ENCODE measurements at places on chromosomes 3 and 15.

GRCh38 chr15:69480932-69481331 is 28.3 kb downstream of the RPLP1 start:
- no peak for DNase-seq

DNA sequence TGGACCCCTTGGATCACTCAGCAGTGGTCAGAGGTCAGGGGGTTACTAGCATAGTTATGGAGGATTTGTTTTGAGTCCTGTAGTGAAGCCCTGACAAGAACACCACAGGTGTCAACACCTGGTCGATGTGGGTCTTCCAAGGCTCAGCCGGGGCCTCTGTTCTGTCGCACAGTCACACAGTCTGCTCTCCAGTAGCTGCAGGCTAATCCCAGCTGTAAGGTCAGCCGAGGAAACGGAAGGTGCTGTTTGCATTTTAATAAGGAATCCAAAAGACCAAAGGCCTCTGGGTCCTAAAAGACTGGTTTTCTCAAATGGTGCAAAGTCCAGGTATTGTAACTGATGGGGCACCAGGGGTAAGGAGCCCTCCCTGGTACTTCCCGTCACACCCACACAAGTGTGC is 71.7 kb downstream of the RPLP1 start:
- no peak for DNase-seq

- no peak for DNase-seq
These were observed 29.2 kb downstream of the SLC6A11 start for GRCh38 chr3:10845001-10845761.

GRCh38 chr3:43400167-43400566 is 113.8 kb downstream of the SNRK start:
- DNase-seq: no peak

GRCh38 chr3:194089357-194090177 is 46.4 kb upstream of the HES1 start:
- peak; percentile 39 for DNase-seq

GRCh38 chr15:45307230-45307924 is 55.3 kb downstream of the SLC28A2 start:
- DNase-seq: peak; percentile 74

- DNase-seq: no peak
These were observed 33.6 kb downstream of the GPR171 start for GRCh38 chr3:151169262-151169947.

DNA sequence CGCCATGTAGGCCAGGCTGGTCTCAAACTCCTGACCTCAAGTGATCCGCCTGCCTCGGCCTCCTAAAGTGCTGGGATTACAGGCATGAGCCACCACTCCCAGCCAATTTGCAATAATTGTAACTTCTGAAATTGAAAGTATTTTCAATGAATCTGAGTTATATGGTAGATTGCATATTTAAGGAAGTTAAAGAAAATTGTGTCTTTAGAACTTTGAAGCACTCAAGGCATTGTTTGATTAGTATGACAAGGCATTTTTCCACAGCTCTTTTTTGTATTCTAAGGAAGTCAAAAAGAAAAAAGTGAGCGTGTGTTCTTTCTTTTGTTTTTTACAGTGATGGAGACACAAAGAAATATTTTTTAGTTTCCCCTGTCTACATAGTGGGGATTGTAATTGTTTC is 15.7 kb upstream of the RPLP1 start:
- no peak for DNase-seq

GRCh38 chr15:41585127-41586047 is 26.4 kb downstream of the TYRO3 start:
- peak; percentile 64 for DNase-seq

GRCh38 chr15:29438703-29439055 is 169.1 kb upstream of the NSMCE3 start:
- no peak for DNase-seq

DNA sequence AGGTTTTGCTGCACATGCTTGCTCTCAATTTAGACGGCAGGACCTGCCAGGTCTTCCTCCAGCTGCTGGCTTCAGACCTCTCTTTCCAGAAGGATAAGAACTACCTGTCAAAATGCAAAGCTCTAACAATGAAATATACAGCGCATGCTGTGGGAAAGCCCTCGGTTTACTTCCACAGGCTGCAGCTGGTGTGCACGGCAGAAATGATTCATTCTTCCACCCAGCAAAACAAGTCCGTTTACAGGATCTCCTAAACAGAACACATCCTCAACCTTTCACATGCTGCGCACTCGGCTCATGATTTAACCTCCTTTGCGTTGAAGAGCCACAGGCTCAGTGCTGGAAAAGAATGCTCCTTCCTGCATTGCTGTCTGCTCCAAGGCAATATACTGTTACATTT is 92.4 kb upstream of the WNT5A start:
- DNase-seq: peak; percentile 38

GRCh38 chr15:38216763-38217162 is 35.9 kb upstream of the SPRED1 start:
- DNase-seq: no peak

DNA sequence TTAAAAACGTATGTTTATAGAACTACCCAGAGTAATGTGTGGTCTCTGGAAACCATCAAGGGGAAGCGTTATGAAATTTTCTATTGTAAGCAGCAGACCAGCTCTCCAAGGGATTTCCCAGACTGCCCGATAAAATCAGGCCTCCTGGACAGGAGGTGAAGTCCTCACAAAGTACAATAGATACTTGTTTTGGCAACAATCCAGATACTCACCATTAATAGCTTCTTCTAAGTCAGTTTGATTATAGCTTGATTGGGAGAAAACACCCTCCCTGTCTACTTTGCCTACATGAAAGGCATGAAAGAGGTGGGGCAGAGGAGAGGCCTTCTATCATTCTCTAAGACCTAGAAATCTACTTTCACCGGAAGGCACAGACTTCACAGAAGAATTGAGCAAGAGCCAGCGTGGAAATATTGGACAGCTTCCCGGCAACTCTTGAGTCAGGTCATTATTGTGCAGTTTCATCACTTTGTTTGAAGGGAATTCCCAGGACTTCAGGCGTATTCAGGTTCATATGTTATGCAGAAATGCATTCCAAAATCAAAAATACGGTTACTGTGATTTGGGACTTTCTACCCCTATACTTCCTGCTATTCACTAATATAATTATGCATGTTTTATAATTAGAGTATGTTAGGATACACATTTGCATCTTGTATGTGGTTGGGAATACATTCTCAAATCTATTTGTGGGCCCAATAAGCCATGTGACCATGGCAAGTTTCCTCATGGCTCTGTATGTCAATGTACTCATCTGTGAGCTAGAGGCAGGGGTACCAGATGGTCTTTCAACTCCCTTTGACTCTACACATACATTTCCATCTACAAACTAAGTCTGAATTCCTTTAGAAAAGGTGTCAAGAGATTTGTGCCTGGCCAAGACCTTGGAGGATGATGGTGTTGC is 103.5 kb downstream of the CD47 start:
- peak; percentile 97 for DNase-seq

DNA sequence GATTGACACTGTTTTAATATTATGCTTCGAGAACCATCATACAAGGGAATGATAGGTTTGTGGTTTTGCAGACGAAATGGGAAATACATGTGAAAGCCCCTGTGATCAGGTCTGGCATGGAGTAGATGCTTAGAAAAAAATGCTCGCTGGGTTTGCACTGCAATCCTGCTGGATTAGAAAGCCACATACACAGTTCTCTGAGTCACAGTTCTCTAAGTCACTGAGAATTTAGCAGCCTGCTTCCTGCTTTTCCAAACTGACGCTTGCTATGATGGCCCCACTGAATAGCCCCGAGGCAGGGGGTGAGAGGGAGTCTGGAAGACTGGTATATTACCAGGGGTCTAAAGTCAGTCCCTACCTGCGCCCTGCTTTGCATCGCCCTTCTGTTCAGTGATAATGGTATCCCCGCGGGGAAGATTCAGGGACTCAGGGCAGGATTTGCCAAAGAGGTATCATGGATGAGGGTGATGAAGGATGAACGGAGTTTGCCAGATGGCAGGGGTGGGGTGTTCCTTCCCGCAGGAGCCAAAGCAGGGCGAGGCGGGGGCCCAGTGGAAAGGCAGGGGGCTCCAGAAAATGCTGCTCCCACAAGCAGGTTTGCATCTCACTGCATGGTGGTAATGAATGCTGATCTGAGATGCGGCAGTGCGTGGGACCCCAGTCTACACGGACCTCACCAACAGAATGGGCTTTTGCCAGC is 82.3 kb downstream of the IQSEC1 start:
- DNase-seq: no peak

DNA sequence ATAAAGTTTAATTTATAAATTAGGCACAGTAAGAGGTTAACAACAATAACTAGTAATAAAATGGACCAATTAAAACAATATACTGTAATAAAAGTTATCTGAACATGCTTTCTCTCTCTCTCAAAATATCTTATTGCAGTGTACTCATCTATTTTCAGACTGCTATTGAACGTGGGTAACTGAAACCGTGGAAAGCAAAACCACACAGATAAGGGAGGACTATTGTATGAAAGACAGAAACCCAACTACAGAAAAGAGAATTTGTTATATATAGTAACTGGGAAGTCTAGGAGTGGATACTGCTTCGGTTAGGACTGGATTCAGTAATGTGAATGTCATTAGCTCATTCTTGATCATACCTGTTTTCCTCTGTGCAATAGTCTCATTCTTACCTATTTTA is 119.3 kb upstream of the DAZL start:
- DNase-seq: peak; percentile 7

GRCh38 chr15:70867911-70868467 is 14.0 kb upstream of the LARP6 start:
- no peak for DNase-seq

DNA sequence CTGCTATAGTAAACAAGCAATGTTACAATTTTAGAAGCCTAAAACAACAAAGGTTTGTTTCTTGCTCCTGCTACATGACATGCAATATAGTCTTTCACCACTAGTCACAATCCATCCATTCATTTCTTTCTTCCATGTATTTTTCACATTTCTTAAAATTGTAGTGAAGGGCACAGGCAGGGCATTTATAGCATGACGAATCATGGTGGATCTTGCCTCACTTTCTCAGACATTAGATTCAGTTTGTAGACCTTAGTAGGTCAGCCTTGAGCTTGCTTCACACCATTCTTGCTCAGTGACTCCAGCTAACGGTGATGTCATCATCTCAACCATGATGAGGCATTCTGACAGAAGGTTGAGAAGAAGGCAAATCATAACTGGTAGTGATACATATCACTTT is 546.8 kb downstream of the TBL1XR1 start:
- DNase-seq: no peak

GRCh38 chr3:129211772-129212171 is 28.1 kb upstream of the CNBP start:
- DNase-seq: peak; percentile 12

DNA sequence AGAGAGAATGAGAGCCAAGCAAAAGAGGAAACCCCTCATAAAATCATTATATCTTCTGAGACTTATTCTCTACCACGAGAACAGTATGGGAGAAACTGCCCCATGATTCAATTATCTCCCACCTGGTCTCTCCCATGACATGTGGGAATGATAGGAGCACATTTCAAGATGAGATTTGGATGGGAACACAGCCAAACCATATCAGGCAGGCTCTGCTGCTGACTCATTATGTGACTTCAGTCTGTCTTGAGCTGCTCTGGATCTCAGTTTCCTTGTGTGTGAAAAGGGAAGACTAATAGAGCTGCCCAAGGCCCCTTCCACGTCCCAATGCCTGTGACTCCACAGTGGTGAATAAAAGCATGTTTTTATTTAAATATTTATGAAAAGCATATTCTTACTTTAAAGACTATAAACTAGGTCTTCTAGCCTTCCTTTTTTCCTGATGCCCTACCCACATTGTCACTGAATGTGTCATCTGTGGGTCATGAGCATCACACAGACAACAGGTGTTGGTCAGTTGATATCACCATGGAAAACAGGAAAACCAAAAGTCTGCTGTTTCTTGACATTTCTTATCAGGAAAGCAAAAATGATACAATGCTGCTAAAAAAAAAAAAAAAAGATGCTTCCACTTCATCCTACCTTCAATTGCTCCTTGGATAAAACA is 96.0 kb upstream of the PPP2R3A start:
- no peak for DNase-seq

DNA sequence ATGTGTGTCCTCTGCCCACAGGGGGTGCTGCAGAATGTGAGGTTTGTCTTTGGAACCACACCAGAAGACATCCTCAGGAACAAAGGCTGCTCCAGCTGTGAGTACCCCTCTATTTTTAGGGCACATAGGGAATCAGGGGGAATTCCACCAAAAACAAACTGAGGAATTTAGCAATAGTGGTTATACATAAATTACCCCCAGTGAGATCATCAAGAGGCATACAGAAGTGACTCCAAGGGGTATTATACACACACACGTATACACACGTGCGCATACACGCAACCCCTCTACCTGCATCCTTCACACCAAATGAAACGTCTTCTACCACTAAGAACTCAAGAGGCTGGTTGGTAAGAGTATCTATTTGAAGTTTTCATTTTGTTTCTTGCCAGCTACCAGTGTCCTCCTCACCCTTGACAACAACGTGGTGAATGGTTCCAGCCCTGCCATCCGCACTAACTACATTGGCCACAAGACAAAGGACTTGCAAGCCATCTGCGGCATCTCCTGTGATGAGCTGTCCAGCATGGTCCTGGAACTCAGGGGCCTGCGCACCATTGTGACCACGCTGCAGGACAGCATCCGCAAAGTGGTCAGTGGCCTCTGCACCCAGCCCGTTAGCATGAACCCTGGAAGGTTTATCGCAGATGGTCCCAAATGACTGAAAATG is 2.9 kb downstream of the THBS1 start:
- DNase-seq: no peak

DNA sequence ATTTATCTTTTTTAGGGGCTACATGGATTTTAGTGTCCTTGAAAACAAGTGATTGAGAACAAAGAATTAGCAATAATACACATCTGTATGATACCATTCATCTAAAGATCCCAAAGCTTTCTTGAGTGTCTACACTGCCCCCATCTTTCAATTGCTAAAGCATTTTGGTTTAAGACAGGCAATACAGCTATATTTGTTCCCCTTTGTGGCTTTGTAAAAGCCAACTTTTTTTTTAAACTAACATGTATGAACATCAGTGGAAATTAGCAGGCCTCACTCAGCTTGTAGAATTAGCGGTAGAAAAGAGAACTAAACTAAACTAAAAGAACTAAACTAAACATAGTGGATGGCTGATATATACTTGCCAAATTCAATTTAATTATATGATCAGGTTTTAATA is 449.6 kb downstream of the MECOM start:
- DNase-seq: no peak

GRCh38 chr3:100157685-100158084 is 43.4 kb upstream of the FILIP1L start:
- DNase-seq: no peak

DNA sequence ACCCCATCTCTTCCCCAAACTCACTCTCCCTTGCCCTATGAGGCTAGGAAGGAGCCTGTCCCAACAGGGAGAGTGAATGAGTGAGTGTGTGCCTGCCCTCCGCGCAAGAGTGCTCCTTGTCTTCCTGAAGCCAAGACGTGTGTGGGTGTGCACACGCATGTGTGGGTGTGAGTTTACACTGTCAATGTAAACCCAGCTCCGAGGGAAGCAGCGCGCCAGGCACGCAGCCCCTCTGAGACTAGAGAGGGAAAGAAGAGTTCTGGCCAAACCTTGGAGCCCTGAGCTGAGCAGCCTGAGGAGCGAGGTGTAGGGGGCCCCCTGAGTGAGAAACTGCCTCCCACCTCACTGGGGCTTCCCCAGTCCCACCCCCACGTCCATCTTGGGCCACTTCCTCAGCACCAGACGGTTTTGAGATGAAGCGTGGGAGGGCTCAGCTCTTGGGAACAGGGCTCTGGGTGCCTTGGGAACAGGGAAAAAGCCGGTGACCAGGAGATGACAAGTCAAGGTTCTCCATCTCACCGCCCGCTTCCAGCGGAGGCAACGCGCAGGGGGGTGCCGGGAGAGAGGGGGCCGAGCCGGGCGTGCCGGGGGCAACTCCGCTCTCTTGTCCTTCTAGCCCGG is 5.1 kb downstream of the MECOM start:
- no peak for DNase-seq

GRCh38 chr15:60905587-60905986 is 323.5 kb downstream of the RORA start:
- DNase-seq: no peak

Measured in brain (organoid and tissue), 16 donors.